ENCODE measurements at places on chromosomes 11 and 22.

- peak; percentile 78 for DNase-seq
Observed at GRCh38 chr11:68841718-68842426, at the start of gene CPT1A. Gene CPT1A (minus strand): TSS chr11:68841916. CDS start chr11:68815474, 26,442 bp downstream.

DNA sequence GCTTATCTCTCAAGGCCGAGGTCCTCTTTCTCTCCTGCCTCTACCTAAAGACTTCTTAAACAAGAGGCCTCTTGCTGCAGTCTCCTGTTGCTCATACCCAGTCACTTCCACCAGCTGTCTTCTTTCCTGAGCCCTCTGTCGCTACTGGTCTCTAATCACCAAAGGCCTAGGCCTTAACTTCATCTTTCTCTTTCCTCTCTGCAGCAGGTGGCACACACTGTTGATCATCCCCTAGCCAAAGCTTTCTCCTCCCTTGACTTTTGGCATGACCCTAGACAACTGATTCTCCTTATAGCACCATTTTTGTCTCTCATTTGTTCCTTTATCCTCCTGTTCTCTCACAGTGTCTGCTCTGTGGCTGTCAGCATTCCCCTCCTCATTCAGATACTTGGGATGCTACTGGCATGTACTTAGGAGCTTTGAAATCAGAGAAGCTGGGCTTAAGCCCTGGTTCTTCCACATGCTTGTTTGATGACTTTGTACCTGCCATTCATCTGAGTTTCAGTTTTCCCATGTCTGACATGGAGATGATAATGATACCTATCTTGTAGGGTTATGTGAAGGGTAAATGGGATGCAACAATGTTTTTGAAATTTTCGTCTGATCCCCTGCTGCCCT is 22.4 kb downstream of the ENDOD1 start:
- no peak for DNase-seq

GRCh38 chr22:40036591-40037225 is 42.0 kb downstream of the FAM83F start:
- DNase-seq: peak; percentile 7

GRCh38 chr22:20451920-20452319 is 14.3 kb upstream of the SCARF2 start:
- no peak for DNase-seq

DNA sequence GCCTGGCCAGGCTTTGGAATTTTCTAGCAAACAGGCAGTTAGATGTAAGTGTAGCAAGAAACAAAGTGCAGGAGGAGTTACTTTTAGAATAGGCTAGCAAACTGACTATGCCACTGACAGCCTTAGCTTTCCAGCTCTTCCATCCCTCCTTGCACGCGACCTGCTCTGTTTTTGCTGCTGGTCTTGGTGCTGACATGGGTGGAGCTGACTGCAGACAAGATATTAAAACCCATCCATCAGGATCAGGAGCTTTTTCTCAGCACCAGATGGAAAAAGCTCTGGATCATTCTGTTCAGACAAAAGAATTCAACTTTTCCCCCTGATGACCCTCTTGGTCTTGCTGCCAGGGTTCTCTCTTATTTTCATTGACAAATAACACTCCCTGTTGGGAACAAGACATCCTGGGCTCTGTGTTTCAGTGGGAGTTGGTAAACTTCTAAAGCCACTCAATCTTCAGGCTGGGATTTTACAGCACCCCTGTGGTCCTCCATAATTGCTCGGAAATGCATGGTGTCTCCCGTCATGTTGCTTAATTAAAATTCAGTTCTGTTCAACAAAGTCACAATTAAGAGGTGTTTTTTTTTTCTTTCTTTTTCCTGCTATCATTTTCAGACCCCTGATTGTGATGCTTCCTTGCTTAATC is 240.0 kb upstream of the LARGE1 start:
- DNase-seq: no peak

DNA sequence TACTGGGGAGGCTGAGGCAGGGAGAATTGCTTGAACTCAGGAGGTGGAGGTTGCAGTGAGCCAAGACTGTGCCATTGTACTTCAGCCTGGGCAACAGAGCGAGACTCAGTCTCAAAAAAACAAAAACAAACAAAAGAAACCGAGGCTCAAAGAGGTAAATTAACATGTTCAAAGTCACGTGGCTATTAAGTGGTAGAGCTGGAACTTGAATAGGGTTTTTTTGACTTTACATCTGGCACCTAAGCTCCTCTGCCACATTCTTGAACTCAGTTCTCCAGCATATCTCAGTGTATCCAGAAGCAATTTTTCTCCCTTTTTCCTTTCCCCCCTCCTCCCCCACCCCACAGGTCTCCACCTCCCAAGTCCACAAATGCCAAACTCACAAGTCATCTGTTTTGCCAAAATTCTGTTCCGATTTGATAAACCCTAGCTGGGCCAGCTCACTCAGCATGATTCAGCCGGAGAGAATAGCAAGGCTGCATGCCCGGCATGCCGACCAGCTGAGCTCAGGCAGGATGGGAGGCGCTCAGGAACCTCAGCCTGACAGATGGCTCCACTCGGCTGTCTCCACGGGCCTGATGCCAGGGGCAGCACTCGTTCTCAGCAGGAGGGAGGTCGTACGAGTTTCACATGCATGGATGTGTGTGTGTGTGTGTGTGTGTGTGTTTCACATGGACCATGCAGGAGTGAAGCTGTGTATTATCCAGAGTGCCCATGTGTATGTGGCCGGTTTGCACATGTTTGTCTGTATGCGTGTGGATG is 63.2 kb upstream of the RRAS2 start:
- peak; percentile 25 for DNase-seq

DNA sequence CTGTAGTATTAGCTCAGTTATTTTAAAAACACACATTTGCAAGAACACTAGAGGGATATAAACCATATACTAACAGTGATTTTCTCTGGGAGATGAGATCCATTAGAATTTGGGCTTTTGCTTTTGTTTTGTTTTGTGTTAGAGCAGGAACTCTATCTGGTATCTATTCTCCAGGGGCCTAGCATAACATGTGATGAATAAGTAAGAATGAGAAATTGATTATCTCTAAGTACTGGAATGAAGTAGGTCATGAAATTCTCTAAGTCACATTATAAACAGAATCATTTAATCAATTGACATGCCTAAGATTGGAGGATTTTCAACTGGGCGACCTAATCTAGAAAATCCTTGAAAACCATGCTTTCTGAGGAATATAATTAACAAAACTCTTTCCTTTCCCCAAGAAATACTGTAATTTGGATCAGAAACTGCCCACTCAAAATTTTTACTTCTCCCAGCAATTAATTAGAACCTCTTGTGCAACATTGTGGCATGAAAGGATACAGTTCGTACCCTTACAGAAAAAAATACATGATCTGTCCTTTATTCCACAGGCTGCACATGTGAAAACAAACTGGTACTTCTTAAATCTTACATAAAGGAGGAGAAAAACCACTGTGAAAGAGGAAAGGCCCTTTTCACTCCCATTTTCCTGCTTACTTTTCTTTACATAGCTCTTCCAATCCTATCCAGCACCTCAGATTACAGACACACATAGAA is 93.5 kb downstream of the MRTFA start:
- no peak for DNase-seq

DNA sequence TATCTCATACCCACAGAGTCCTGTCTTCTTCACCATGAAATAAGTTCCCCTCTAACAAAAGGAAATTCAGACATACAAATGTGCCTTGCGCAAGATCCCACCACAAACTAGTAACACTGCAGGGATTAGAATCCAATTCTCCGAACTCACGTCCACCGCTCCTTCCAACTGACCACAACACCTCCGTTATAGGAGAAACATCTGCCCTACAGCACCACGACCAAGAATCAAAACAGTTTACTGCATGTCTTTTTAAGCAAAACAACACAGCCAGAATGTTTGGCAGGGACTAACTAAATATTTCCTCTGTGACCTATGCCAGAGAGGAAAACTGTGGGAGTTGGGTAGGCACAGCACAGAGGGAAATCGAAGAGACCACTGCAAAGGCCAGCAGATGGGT is 72.7 kb upstream of the AKIP1 start:
- DNase-seq: no peak

- no peak for DNase-seq
Observed at GRCh38 chr11:112596324-112596723, 335.7 kb upstream of the PLET1 start.

GRCh38 chr11:15819679-15820286 is 536.6 kb downstream of the SOX6 start:
- no peak for DNase-seq

DNA sequence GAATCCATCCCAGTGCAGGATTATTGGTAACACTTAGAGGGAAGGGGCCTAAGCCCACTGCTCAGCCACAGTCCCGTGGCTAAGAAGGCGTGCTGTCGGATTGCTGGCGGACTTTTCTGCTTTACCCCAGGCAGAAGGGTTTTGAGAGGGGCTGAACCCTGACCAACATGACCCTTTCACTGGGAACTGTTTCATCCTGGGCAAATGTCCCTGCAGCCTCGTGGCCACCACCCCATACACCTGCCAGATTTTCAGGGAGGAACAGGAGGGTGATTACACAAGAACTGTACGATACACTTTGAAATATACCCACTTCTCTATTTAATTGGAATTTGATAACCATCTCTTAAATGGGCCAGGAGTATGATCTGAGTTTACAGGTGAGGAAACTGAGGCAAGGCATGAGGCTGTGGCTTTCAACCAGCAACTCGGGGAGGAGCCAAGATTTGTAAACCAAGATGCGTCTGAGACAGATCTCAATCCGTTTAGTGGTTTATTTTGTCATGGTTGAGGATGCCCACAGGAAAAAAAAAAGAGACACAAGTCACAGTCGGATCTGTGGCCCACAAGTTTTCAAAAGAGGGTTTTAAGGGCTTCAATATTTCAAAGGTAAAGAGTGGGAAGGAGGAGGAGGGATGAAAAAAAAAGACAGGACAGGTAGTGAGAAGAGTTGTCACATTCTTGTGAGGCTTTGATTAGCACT is 6.1 kb upstream of the APOL3 start:
- DNase-seq: no peak

DNA sequence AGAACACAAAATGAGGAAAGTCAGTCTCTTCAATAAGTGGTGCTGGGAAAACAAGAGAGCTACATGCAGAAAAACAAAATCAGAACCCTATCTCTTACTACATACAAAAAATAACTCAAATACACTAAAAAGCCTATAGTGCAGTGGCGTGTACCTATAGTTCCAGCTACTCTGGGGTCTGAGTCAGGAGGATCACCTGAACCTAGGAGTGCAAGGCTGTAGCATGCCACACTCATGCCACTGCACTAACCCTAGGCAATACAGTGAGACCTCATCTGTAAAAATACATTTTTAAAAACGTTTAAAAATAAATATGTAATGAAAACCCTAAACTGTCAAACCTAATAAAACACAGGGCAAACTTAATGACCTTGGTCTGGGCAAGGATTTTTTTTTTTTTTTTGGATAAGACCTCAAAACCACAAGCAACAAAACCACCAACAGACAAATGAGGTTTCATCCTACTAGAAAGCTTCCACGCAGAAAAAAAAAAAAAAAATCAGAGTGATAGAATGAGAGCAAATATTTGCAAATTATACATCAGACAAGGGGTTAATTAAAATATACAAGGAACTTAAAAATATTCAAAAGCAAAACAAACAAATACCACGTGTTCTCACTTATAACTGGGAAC is 35.2 kb downstream of the XKR3 start:
- no peak for DNase-seq

GRCh38 chr11:116412118-116412889 is 360.5 kb downstream of the BUD13 start:
- no peak for DNase-seq

GRCh38 chr11:134176284-134176683 is 47.5 kb downstream of the NCAPD3 start:
- DNase-seq: no peak

DNA sequence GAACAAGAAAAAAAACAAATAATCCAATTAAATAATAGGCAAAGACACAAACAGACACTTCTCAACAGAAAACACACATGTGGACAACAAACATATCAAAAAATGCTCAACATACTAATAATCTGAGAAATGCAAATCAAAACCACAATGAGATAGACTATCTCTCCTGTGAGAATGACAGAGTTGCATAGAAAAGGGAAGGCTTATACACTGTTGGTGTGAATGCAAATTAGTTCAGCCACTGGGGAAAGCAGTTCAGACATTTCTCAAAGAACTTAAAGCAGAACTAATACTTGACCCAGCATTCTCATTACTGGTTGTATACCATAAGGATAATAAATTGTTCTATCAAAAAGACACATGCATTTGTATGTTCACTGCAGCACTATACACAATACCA is 637.8 kb upstream of the LUZP2 start:
- DNase-seq: no peak

- DNase-seq: no peak
Observed at GRCh38 chr11:121630041-121630440, 177.3 kb upstream of the SORL1-AS1 start.

DNA sequence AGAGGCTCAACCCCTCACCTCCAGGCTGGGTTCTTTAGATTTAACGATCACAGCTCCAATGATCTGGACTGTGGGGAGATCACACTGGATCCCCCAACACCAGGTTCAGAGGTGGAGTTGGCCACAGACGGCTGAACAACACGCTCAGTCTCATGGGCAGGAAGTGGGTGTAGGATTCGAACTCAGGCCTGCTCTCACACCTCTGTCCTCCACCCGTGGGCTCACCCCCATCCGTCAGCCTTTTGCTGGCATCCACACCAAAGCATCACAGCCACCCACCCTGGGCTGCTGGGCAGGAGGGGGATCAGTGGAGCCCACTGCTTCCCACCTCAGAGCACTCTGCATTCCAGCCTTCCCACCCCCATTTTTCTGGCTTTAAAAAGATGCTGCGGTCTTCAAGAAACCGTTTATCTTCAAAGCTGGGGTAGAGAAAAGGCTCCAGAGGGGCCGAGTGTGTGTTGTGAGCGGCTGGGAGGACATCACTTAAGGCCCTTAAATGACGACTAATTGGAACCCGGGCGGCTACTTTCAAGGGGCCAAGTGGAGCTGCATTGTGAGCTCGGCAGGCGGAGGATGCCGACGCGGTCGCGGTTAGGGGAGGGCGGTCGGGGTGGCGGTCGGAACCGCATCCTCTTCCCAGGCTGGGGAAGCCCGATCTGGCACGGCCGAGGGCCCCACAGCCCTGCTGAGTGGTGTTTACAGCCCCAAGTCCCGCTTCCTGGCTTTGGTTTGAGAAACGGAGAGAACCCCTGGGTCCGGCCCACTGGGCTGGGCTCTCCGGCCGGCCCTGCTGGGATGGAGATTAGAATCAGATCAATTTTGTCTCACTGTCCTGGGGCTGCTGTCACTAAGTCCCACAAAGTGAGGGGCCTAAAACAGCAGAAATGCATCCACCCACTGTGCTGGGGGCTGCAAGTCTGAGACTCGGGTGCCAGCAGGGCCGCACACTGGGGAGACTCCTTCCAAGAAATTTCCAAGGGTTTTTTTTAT is 15.9 kb upstream of the FGF3 start:
- no peak for DNase-seq

GRCh38 chr11:115652094-115652493 is 147.9 kb upstream of the CADM1 start:
- no peak for DNase-seq

GRCh38 chr11:45166604-45166897 is 20.1 kb downstream of the PRDM11 start:
- DNase-seq: no peak
